ENCODE measurements at places on chromosomes 12 and 14. TPM values are rescaled to one million over a fixed set of nuclear protein-coding genes. Genes with fewer than 3 reads are reported as not detected.

Gene METTL17
- 102 TPM for total RNA-seq

DNA sequence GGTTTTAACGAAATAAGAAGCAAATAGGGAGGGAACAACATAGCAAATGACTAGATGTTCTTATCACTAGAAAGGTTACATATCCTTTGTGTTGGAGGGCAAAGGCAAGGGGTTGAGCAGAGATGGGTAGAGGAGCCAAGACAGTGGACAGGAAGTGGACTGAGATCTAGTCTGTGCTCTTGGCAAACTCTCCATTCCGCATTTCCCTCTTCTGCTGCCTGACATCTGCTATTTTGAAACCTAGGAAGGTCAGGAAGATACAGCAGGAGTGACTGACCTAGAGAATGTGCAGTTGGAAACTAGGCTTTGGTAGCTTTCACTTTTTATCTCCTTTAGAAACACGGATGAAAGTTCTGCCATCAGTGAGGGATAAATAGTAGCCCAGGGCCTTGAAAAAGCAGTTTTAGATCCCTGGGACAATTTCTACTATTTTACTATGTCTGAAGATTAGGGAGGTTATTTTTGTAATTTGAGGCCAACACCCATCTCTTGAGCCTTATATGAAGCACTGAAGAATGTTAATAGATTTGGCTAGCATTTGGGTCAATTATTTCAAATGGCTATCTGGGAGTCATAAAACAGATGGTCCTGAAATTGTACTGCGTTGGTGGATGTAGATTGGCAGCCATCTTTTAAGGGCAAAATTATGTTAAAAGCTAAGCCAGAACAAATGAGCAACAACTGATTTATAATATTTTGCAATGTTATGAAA lies 410.3 kb downstream of the PCNX1 start:
- no peak for DNase-seq

DNA sequence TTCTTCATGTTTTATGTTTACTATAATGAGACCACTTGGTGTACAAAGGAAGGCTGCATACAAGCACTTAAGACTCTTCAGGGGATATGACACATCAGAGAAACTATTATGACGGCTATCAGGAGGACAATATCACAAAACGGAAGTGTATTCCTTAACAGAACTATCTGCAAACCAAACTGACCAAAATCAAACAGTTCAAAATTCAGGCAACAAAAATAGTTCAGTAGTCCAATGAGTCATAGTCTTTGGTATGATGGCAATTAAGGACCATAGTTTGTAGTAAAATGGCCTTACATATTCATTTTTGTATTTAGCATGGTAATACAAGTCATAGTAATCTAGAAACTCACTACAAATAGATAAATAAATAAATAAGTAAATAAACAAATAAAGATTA lies 1638.7 kb upstream of the SEL1L start:
- DNase-seq = no peak

DNA sequence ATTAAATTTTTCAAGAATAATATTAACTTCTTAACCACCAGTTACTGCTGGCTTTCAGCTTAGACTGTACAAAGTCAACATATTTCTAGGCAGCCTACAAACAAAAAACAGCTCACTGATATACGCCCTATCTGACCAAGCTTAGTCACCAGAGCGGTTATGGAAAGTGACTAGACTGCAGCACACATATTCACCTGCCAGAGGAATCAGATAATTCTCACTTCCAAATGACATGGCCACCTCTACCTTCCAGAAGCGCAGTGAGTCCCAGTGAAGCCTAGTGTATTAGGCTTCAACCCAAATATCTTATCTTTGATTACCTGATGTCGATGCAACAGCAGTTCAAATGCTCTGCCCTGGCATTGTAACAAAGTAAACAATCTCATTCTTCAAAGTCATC lies 8.5 kb downstream of the STXBP6 start:
- no peak for DNase-seq

Measured in activated CD8-positive, alpha-beta memory T cell treated with anti-CD3 and anti-CD28 coated beads, Interleukin-2, amount 10 ng/mL, durations not matched to agents 7 days and 5 days (primary cell).